ACHN (cell line): ENCODE measurements at places on chromosomes 16 and 17.
A peak's percentile ranks its signal among the peaks of the same experiment; 100 is the strongest.

GRCh38 chr17:42460371-42460770 is 1.7 kb downstream of the ATP6V0A1 start:
- no peak for DNase-seq

- DNase-seq = no peak
Observed at GRCh38 chr17:27457360-27457715, 1.1 kb downstream of the KSR1 start.

DNA sequence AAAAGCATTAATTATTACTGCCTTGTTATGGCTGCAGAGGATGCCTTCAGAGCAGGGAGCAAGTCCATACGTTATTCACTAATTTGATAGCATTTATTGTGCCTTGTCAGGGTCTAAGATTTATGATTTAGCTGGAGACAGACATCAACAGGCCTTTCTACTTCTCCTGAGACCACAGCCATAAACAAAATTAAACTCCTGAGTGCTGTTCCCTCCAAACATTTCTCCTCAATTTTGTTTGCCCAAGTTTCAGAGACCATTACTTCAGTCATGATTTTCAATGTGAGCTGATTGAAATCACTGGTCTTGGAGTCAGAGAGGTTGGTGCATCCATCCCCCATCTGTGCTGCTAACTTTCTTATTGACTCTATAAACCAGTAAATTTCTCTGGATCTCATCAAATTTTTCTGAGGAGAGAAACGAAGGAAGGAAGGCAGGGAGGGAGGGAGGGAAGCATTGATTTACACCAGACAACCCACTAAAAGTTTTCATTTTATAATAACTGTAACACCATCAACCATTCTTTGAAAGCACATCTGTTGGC is 423.6 kb upstream of the CDH11 start:
- no peak for DNase-seq

DNA sequence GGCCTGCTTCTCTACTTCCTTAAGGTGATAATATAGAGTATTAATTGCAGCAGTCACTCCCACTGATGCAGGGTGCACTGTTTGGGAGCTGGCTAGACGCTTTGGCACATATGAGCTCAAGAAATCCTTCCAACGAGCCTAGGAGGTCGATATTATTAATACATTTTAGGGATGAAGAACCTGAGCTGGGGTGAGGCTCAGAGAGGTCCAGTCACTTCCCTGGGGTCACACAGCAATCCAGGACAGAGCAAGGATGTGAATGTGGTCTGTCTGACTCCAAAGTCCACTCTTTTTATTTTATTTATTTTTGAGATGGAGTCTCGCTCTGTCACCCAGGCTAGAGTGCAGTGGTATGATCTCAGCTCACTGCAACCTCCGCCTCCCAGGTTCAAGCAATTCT is 156.4 kb upstream of the CDC42EP4 start:
- DNase-seq = no peak

GRCh38 chr16:74586948-74587347 is 20.0 kb downstream of the GLG1 start:
- DNase-seq = no peak

DNA sequence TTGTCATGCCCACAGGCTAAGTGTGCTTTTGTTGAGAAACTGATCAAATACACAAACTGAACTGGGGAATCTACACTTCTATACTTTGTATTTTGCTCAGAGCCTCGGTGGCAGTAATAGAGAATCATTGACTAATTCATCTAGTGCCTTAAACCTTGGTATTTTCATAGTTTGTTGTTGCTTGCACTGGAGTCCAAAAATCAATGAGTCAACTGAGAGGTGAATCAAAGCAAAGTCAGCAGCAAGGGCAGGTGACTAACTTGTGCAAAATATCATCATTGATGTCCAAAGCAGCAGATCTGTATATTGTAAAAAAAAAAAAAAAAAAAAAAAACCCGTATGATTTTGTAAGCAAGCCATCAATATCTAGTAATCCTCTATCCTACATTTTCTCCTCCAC is 296.4 kb downstream of the MAP2K6 start:
- DNase-seq = no peak

DNA sequence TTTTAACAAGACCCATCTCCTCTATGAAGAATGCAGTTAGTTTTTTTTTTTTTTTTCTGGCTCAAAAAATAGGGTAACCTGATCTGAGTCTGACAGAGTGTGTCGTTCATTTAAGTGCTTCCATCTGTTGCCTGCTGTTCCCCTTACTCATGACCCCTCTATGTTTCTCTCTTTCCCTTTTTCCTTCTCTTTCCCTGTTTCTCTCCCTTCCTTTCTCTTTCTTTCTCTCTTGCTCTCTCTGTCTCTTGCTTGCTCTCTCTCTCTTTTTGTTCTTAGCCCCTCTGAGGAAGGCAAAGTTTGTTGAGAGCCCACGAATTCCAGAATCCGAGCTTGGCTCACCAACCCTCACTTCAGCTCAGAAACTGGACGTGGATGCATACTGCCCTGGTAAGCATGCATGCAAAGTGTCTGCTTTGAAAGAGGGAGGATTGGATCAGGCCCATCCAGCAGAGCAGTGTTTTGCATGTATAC is 185.0 kb downstream of the TANC2 start:
- DNase-seq = no peak

DNA sequence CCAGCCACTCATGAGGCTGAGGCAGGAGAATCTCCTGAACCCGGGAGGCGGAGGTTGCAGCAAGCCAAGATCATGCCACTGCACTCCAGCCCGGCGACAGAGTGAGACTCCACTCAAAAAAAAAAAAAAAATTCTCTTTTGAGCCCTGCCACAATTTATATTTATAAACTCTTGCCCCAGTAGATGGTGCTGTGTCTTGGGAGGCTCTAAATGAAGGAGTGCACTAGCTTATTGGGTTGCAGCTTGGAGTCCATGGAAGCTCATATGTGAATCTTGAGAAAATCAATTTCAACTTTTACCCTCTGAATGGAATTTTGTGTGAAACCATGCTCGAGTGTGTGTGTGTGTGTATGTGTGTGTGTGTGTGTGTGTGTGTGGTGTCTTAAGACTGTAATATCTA is 420.1 kb downstream of the HS3ST4 start:
- peak; percentile 16 for DNase-seq

GRCh38 chr16:88086571-88087516 is 135.6 kb downstream of the BANP start:
- DNase-seq = no peak

DNA sequence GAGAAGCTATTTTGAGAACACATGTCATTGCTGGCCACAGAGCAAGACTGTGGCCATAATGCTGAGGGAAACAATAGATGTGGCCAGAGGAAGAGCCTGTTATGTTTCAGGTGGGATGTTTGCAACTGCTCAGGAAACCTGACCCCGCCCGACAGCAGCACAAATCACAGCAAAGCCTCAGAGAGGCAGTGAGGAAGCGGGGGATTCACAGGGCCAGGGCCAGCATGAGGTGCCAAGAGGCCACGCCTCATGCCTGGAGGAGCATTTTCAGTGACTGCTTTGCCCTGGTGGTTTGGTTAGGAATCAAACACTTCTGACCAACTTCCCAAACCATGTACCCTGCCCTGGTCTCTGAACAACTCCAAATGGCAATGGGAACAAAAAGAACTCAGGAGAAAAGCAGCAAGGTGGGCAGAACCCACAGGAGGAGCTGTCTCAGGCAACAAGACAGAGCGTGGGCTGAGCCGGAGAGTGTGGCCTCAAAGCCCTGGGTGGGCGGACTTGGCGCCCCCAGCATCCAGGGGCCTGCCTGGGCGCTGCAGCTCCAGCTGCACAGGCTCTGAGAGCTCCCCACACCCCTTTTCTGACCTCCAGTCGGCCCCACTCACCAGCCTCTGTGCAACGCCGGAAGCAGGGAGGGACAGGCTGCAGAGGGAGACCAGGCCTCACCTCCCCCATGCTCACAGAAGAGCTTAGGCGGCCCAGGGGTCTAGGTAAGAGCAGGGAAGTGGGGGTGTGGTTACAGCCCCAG is 20.6 kb downstream of the HIC1 start:
- DNase-seq = no peak

DNA sequence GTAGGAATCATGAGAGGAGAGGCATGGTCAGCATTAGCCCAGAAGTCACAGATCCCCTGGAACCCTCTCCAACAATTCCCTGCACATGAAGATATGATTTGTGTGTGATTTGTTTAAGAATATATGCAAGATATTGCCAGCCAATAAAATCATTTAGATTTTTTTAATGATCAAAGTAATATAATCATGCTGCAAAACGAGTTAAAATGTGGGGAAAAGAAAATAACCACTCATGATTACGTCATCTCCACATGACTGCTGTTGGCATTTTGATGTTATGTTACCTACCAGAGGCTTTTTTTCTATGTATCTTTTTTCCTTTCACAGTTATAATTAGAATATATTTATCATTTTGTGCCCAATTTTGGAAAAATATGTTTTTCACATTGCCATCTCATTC is 22.4 kb downstream of the SLC35G3 start:
- no peak for DNase-seq

GRCh38 chr17:1120596-1121441 is 59.0 kb downstream of the ABR start:
- DNase-seq = no peak

- DNase-seq = peak; percentile 73
Observed at GRCh38 chr16:11640987-11641817, 27.1 kb upstream of the SNN start.

GRCh38 chr16:83689385-83689831 is 118.4 kb upstream of the HSBP1 start:
- peak; percentile 93 for DNase-seq

GRCh38 chr17:63675231-63675606 is 24.7 kb downstream of the LIMD2 start:
- DNase-seq = no peak

GRCh38 chr16:53123747-53124146 is 69.0 kb downstream of the CHD9 start:
- no peak for DNase-seq

DNA sequence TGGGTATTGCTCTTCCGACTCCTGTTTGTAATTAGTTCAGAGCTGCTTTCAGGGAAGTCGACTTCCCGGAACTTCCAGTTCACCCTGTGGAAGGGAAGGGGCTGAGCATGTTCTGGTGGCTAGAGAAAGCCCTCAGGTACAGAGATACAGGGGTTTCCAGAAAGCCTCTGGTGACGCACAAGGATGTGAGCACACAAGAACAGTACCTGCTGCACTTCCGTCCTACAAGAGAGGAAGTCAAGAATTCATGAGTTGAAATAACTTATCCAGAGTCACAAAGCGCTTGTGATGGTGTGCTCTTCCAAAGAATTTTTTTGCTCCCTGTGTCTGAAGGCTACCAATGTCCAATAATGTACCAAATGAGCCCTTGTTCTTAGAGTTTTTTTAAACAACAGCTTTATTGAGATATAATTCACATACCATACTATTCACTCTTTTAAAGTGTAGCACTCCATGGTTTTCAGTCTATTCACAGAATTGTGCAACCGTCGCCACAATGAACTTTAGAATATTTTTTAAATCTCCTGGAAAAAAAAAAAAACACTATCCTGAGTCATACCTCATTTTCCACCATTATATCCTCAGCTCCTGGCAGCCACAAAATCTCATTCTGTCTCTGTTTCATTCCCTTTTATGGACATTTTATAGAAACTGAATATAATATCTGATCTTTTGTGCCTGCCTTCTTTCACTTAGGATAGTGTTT is 327.6 kb downstream of the CDH13 start:
- no peak for DNase-seq

GRCh38 chr16:49575346-49576172 is 202.0 kb downstream of the C16orf78 start:
- no peak for DNase-seq

GRCh38 chr16:83402160-83402814 is 405.5 kb upstream of the HSBP1 start:
- DNase-seq = no peak

DNA sequence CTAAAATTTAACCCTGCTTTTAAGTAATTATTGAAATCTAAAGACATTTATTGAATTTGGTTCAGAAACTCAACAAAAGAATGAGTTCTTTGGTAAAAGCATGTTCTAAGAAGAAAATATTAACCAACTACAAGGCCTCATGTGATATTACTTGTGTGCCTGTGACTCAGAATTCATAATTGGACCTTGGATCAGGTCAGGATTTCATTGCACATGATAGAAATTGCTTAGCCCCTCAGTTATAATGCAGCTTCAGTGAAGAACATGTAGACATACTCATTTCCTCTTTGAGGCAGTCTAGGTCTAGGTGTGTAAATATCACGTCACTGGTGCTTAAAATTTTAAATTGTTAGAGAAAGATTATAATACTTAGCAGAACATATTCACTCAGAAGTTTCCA is 410.0 kb upstream of the SOX9 start:
- no peak for DNase-seq

GRCh38 chr16:81804134-81804610 is 25.1 kb downstream of the PLCG2 start:
- DNase-seq = no peak

- DNase-seq = no peak
Observed at GRCh38 chr16:86868786-86869185, 290.4 kb downstream of the FOXL1 start.

- DNase-seq = peak; percentile 30
Observed at GRCh38 chr16:85372627-85373372, 240.3 kb upstream of the GSE1 start.

DNA sequence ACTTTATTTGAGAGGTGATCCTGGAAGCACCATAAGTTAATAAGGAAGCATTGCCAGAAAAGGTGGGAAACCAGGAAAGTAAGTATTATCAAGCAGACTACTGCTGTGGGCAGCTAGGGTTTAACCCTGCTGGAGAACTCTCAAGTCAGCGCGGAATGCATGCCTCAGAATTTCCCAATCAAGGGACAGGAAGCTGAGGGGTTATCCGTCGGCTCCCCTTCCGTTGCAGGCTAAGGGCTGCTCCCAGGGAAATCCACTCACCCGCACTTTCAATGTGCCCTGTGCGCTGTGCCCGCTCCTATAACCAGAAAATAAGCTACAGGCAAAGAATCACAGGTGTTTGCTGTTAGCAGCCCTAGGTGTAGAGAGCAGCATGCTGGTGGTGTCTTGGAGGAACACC is 138.5 kb upstream of the CACNG3 start:
- no peak for DNase-seq

GRCh38 chr17:47301161-47301560 is 22.6 kb upstream of the EFCAB13 start:
- DNase-seq = no peak

DNA sequence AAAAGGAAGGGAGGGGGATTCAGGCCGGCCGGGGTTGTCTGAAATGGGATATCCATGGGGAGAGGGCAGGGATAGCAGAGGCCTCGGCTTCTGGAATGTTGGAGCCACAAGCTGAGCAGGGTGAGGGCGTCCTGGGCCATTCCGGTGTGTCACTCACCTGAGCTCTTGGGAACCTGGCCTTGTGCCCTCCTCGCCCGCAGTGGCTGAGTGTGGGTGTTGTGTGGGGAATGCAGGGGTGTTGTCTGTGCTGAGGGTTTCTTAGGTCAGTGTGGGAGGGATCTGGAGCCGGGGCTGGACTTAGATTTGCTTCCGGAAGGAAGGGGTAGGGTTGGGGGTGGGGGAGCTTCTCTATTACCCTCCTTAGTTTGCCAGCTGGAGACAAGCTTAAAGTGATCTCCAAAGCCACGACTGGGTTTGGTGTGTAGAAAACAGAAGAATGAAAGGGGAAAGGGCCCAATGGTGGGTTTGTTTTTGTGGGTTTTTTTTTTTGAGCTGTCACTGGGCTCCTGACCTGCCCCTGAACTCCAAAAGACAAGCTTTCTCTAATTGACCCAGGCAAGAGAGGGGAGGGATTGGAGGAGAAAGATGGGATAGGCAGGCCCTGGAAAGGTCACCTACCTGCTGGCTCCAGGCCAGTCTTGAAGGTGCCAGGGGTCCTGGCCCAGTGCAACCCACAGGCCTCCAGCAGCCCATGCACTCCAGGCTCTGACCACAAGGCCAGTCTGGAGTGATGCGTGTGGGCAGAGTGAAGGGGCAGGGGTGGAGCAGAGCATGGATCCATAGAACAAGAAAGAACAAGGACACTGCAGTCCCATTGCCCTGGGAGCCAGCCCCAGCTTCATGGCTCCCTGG is at the start of gene SULT1A2:
Gene SULT1A2, minus strand, starts transcription at position 211 of the 852 bp plus-strand sequence. CDS start 1,120 bp downstream, outside the sequence.
- DNase-seq = no peak

- DNase-seq = no peak
Observed at GRCh38 chr16:3389663-3390338, 11.0 kb downstream of the ZSCAN32 start.
